ENCODE measurements at places on chromosomes 11 and 22.
A peak's percentile ranks its signal among the peaks of the same experiment; 100 is the strongest.

DNA sequence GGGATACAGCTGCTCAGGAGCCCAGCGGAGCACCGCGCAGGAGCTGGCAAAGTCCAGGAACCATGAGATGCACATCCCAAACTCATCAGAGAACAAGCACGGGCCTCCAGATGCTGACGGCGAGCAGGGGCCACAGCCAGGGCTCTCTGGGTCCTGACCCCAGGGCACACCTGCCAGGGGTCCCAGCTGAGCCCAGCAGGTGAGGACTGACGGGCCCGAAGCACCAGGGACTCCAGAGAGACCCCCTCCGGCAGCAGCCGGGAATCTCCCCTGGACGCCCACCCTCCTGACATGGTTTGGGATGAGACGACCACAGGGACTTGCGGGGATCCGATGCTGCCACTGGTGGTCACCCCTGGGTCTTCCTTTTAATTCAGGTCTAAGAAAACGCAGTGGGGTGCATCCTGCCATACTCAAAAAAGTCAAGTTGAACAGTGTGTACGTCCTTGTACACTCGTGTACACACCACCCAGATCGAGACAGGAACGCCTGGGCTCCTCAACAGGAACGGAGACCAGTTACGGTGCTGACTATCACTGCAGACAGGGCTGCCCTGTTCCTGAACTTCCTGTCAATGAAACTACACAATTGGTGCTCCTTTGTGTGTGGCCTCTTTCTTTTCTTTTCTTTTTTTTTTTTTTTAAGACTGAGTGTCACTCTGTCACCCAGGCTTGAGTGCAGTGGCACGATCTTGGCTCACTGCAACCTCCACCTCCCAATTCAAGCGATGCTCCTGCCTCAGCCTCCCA, 21.9 kb downstream of the TTLL8 start:
- DNase-seq, result no peak

DNA sequence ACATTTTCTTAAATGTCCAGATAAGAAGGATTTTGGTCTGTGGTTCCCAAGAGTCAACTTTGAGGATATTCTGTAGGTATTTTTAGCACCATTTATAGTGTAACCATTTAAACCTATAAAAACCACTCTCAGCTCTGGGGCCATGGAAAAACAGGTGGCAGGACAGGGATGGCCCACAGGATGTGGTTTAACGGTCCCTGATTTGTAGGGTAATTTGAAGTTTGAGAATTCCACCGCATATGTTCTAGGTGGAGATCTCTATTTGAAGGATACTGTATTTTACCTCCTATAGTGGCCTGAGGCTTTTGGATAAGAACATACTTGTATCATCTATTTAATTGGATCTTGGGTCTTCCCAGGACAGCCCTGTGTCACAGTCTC, 62.4 kb upstream of the IGLL5 start:
- no peak for DNase-seq

- peak; percentile 44 for DNase-seq
Measured at GRCh38 chr11:61814247-61814957, 2.4 kb downstream of the FADS1 start.

DNA sequence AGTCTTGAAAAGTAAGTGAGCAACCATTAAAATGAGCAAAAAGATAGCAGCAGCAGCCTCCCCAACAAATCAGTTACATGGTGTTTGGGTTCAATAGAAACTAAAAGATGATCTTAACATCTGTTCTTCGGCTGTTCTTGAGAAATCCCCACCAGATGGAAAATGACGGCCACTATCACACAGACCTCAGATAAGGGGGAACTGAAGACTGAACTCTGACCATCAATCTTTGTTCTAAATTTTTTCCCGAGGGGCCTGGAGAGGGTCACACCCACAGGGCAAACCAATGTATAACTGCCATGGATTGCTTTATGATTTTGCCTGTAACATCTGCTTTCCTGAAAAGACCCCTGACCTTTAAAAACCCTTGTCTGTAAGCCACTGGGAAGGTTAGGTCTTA, 624.8 kb upstream of the KIRREL3 start:
- no peak for DNase-seq

- DNase-seq, result no peak
Measured at GRCh38 chr11:3107608-3108182, 50.5 kb upstream of the CARS1 start.

GRCh38 chr22:46654927-46655595, 34.9 kb downstream of the GRAMD4 start:
- DNase-seq, result no peak

DNA sequence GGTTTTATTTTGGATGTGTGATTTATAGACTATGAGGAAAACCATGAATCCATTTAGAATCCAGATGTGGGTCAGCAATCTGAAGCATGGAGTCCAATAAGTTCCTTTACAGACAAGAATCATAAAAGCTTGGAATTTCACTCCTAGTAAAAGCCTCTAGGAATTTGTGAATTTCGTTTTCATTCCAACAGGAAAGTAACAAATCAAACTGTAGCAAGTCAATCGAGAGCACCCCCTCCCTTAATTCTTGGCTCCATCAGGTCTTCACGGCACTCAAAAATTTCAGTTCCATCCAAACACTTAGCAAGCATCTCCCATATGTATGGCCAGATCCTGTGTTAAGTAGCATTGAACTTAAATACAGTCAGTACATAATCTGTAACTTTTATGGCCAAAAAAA, 143.6 kb upstream of the POU2AF2 start:
- no peak for DNase-seq

- DNase-seq, result no peak
Measured at GRCh38 chr11:120131941-120132644, 5.8 kb downstream of the TRIM29 start.

DNA sequence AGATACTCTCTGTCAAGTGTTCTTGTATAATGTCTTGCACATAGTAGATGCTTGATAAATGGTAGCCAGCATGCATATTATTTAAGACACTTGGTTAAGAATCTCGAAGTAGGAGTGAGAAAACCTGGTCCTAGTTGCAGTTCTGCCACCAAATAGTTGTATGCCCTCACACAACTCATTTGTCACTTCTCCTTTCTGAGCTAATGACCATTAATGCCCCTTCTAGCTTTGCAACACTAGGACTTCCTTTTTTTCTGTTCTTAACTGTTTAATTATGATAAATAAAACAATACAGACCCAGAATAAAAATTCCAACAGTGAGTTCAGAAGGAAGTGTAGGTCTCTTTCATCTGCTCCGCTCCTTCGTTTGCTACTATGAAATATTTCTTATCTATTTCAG, 453.6 kb downstream of the TMEM135 start:
- no peak for DNase-seq

- DNase-seq, result no peak
Measured at GRCh38 chr22:19483481-19484244, 3.9 kb downstream of the CDC45 start.

- DNase-seq, result no peak
Measured at GRCh38 chr11:66323684-66324083, 6.8 kb upstream of the CD248 start.

DNA sequence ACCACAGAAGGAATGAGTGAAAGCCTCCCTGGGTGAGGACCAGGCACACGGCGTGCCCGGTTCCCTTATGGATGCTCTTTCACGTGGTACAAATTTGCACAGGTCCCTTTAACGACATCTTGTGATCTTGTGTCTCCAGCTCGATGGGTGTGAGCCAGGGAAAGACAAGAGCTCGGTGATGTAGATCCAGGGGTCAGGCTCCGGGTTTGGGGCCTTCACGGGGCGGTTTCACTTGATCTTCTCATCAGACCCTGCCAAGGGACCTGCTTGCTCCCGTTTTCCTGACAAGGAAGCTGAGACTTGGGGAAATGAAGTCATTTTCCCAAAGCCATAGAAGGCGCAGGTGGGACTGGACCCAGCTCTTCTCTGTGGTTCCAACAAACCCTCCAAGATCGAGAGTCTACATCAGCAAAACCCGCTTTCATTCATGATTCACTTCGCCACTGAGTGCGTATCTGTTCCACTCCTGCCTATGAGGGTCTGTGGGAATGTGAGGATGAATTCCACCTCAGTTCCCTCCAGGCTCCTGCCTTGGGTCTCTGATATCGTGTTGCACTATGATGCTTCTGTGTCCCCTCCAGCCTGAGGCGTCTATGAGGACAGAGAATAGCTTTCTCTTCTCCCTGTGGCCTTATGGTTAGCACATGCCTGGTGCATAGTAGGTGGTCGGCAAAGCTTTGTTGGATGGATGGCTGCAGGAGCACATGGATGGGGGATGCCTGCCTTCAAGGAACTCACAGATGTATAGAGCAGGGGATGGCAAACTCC, 45.0 kb upstream of the ANO1 start:
- no peak for DNase-seq

DNA sequence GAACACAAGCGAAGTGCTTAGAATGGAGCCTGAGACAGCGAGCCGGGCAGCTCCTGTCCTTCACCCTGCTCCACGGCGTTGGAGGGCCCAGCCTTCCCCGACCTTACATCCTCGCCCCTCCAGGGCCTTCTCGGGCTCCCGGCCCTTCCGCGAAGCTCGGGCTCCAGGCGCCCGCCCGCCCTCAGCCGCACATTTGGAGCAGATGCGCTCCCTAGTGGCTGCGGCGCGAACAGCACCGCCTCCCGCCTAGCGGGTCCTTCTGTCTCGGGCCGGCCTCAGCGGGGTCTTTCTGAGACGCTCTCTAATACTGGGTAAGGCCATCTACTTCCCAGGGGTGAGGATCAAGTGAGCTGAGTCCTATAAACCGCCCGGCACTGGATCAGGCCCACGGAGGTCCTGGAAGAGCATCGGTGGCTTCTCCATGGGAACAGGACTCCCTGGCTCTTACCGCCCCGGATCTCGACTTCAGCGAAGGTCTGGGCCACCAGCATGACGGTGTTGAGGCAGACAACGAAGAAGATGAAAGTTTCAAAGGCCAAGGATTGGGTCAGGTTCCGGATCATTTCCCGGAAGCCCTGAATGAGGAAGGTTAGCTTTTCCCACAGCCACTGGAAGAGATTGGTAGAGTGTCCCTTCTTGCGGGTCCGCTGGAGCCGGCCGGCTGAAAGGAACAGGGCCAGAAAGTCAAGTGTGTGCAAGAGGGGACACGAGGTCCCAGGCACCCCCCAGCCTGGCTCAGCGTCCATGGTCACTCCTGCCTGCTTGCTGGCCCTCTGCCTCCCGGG, 3.7 kb downstream of the CATSPER1 start:
- DNase-seq, result peak; percentile 86

GRCh38 chr22:30000566-30000965, 79.7 kb upstream of the HORMAD2 start:
- no peak for DNase-seq

DNA sequence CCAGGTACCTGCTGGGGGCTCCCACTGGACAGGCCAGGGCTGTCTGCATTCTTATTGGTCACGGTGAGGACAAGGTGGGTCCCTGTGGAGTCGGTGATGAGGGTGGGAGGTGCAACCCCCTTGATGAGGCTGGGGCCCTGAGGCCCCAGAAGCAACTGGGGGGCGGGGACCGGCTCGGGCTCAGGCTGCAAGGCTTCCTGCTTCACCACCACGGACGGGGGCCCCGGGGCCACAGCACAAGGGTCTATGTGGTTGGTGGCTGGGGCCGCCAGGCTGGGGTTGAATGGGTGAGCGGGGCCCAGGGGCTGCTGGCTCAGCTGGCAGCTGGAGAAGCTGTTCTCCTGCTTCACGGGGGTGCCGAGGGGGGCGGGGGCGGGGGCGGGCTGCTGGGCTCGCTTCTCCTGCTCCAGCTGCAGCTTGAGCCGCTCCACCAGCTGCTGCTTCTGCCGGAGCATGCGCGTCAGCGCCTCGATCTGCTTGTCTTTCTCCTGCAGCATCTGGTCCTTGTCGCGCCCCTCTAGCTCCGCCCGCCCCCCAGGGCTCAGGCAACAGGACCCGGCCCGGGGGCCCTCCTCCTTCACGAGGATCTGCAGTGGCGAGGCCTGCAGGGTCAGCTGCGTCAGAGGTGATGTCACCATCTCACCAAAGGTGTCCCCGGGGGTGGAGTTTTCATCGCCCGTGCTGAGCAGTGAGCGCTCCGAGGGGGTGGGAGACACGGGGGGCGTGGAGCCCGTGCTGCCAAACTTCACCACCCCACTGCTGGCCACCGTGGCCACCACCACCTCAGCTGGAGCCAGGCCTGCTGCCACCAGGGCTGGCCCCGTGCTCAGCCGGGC, 48.2 kb downstream of the SGSM3 start:
- no peak for DNase-seq

- no peak for DNase-seq
Measured at GRCh38 chr11:115613986-115614632, 109.9 kb upstream of the CADM1 start.

DNA sequence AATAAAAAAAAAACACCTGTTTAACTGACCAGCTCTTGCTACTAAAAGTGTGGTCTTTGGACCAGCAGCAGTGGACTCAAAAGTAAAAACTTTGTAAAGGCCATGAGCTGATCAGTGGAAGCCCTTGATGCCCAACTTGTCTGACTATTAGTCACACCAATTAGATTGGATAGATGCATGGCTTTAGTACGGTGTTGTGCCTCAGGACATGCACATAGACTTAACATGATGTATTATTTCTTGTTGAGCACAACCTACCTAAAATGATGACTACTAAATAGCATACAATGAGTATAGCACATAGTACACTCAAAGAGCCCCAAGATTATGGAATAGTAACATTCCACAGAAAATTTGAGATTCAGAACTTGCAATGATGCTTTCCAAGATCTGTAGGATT, 95.1 kb upstream of the FIBIN start:
- DNase-seq, result no peak

- no peak for DNase-seq
Measured at GRCh38 chr22:30927806-30928205, 40.8 kb downstream of the MORC2 start.

GRCh38 chr11:128424271-128424711, 163.1 kb downstream of the ETS1 start:
- DNase-seq, result peak; percentile 17

DNA sequence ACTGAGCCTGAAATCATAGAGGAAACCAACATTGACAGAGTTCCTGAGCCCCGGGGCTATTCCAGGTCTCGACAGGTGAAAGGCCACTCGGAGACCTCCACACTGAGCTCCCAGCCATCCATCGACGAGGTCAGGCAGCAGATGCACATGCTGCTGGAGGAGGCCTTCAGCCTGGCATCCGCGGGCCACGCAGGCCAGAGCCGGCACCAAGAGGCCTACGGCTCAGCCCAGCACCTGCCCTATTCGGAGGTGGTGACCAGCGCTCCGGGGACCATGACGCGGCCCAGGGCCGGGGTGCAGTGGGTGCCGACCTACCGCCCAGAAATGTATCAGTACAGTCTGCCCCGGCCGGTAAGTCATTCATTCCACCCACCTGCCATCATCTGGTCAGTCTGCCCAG, 54.9 kb downstream of the C11orf91 start:
- no peak for DNase-seq

- DNase-seq, result no peak
Measured at GRCh38 chr11:11706028-11706427, 84.2 kb upstream of the GALNT18 start.

GRCh38 chr11:20249796-20250195, 89.5 kb upstream of the DBX1 start:
- DNase-seq, result no peak
